ENCODE measurements at places on chromosomes 1 and 21.
A peak's percentile ranks its signal among the peaks of the same experiment; 100 is the strongest.

GRCh38 chr21:15383588-15383987 lies 318.8 kb upstream of the NRIP1 start:
- DNase-seq, result no peak

DNA sequence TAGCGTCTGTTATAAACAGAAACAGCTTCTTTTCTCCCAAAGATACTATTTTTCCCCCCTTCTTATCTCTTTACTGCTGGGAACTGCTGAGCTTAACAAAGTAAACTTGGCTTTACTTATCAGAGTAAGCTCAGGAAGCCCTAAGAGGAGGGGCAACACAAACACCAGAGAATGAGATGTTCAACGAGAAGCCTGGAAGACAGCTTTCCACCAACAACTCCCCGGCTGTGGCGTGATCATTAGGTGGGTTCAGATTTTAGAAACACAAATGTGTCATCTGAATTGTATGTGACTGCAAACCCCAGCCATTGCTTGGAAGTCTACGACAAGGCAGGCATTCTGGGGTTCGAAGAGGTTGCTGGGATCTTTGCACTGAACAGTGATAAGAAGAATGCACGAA lies 181.2 kb upstream of the ESRRG start:
- DNase-seq, result no peak

GRCh38 chr1:6795661-6796060 lies 10.4 kb downstream of the CAMTA1 start:
- no peak for DNase-seq

DNA sequence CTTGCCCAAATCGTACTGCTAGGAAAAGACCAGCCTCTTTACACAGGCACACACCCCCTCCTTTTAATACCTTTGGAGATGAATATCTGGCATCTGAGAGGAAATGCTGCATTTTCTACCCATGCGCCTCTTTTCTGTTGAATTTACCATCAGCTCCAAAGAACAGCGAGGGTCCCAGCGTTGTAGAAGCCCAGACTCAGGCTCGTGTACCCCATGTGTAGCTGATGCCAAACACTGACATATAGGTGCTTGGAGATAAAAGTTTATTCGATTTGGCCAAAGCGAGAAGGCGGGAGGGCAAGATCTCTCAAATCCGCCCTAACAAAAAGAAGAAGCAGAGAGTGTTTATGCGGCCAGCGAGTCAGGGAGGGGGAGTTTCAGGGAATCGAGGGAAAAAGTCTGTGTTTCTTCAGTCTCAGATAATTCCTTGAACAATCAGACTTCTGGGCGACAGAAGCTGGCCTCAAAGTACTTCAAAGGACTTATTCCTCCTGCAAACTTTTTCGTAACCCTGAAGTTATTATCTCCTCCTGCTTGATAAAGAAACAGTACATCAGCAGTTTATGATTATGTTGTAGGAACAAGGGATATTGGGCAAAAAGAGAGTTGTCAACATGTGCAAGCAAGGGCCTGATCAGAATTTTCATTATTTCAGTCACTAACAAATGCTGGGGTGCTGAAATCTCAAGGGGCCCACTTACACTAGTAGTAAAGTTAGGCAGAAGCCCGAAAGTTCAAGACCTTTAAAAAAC lies 642 bp upstream of the CREG1 start:
- DNase-seq, result no peak

- DNase-seq, result no peak
Measured at GRCh38 chr1:34655206-34655874, 99.5 kb upstream of the GJB5 start.

- DNase-seq, result no peak
Measured at GRCh38 chr1:228101614-228101993, 1.5 kb downstream of the C1orf35 start.

- no peak for DNase-seq
Measured at GRCh38 chr1:100950781-100951180, 54.9 kb downstream of the SLC30A7 start.

- DNase-seq, result no peak
Measured at GRCh38 chr1:3714284-3714741, 37.9 kb upstream of the CCDC27 start.

- no peak for DNase-seq
Measured at GRCh38 chr21:14557413-14557812, 11.3 kb upstream of the SAMSN1 start.

GRCh38 chr1:10830961-10831668 lies 34.7 kb upstream of the CASZ1 start:
- no peak for DNase-seq

GRCh38 chr1:184330875-184331274 lies 56.0 kb upstream of the C1orf21 start:
- DNase-seq, result no peak

- no peak for DNase-seq
Measured at GRCh38 chr1:57872913-57873312, 449.1 kb upstream of the DAB1 start.

GRCh38 chr21:39232861-39233291 lies 49.6 kb upstream of the PSMG1 start:
- no peak for DNase-seq

GRCh38 chr1:114341856-114342255 lies 169.1 kb downstream of the TRIM33 start:
- DNase-seq, result peak; percentile 81

GRCh38 chr1:1216770-1217620 lies 3.0 kb upstream of the TNFRSF4 start:
- DNase-seq, result no peak

- no peak for DNase-seq
Measured at GRCh38 chr21:35017256-35017655, 31.8 kb downstream of the RUNX1 start.

DNA sequence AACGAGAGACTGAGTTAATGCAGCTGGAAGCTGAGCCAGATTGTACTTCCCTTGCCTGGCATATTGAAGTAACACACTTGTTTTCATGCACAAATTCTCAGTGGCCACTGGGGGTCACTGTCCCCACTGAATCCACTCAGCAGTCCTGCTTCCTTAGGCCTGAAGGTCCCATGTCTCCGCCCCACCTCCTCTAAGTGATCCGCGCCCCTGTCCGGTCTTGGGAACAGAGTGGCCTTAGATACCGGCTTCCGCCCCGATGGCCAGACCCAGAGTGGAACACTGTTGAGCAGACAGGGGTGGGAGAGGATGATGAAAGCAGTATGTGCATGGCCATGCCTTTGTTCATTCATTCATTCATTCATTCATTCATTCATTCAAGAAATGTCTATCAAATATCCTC lies 34.8 kb downstream of the CHAF1B start:
- DNase-seq, result no peak

DNA sequence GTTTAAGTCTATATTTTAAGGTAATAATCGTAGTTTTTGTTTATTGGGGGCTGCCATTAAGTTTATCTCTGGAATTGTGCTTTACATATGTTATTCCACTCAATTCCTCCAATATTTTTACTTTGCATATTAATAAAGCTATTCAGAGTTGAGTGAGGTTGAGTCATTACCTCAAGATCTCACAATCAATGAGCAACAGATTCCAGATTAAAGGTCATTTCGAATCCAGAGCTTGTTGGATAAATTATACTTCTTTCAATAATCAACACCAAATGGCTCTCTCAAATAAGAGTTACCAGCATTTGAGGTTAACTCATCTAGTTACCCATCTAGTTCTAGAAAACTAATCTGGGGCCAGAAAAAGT lies 16.7 kb downstream of the RGS4 start:
- DNase-seq, result no peak

DNA sequence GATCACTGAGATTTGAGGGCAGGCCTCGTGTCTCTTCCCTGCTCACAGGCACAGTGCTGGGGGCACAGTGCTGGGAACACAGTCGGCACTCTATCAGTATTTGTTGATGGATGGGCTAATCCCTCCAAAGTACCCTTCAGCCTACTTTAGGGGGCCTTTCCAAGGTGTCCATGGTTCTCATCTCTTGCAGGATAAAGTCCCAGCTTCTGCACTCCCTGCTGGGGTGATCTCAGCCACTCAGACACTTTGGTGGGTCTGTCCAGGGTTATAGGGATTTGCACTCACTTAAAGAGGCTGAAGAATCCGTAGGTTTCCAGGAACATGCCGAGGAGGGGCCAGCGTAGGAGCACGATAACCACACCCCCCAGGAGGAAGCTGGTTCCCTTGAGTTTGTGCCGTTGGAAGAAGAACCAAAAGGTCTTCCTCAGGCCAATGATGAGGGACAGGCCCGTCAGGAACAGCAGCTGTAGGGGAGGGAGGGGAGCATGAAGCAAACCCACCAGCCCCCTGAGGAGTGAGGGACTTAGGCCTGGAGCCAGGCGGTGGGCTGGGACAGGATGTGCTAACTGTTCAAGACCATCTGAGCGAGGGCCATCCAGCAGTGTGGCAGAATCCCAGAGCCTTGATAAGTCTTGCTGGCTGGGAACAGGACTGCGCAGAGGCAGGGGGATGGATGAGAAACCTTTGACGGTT lies 5.2 kb upstream of the KISS1 start:
- no peak for DNase-seq

DNA sequence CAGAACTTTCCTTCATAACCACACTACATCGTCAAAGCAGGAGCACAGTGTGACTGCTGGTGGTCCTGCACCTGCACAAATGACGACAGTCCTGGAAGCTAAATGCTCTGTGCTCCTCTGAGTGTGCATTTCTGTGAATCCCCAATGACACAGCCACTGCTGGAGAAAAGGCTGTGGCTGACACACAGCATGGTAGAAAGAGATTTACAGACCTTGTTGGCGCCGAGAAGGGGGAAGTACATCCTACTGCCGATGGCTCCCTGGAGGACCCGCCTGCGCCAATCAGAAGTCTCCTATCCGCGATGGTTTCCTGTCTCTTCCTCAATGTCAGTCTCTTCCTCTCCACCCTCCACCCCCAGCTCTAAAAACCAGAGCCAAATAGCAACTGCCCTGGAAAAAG lies 115.4 kb upstream of the RAB4A start:
- DNase-seq, result no peak

GRCh38 chr1:208962867-208963266 lies 620.6 kb upstream of the CAMK1G start:
- DNase-seq, result no peak

- DNase-seq, result no peak
Measured at GRCh38 chr1:24921412-24921811, 8.7 kb downstream of the RUNX3 start.

- no peak for DNase-seq
Measured at GRCh38 chr1:175373786-175374623, 181.4 kb upstream of the KIAA0040 start.

- DNase-seq, result no peak
Measured at GRCh38 chr1:228274452-228275178, 66.8 kb downstream of the OBSCN start.

GRCh38 chr21:45356653-45357435 lies 48.1 kb upstream of the COL18A1 start:
- no peak for DNase-seq

GRCh38 chr1:43358121-43358745 lies 548 bp upstream of the CDC20 start:
- no peak for DNase-seq

DNA sequence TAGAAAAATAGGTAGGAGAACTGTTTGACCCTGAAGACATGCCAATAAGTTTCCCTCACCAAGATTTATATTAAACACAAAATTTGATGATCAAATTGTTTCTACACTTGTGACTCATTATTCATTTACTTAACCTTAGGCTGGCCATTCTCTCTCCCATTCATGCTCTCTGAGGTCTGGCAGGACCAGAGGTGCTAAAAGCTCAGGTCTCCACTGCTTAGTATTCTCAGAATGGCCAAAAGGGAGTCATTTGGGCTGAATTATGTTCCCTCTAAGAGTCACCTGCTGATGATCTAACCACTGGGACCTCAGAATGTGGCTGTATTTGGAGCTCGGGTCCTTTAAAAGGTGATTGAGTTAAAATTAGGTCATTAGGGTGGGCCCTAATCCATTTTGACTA lies 47.1 kb upstream of the ATP1B1 start:
- peak; percentile 29 for DNase-seq

GRCh38 chr1:9718006-9718680 lies 66.6 kb downstream of the PIK3CD start:
- no peak for DNase-seq

DNA sequence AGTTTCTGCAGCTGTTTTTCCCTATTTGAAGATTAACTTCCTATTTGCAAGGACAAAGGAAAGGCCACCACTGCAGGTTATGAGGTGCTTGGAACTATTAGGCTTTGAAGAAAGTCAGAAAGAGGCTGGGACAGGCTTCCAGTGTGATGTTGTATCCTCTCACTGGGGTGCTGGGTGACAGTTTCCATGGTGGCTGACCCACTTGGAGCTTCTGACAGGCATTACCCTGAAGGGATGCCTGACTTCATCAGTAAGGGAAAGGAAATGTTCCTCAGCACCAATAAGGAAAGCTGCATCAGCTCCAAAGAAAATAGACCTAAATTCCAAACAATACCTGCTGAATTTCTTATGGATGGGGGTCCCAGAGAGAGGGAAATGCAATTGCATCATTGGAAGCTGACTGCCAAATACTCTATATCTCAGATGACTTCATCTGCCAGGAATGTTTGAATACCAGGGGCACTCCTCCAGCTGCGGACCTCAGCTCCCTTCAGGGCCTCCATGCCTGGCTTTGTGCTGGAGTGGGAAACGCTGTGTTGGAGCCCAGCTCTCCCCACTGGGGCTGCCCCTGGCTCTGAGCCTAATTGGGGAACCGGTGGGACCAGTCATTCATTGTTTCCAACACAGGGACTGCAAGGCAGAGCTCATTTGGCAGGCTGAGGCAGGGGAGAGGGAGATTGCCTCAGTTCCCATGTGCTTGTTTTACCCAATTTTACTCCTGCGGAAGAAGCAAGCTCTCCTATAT lies 76.6 kb downstream of the RGL1 start:
- DNase-seq, result no peak

DNA sequence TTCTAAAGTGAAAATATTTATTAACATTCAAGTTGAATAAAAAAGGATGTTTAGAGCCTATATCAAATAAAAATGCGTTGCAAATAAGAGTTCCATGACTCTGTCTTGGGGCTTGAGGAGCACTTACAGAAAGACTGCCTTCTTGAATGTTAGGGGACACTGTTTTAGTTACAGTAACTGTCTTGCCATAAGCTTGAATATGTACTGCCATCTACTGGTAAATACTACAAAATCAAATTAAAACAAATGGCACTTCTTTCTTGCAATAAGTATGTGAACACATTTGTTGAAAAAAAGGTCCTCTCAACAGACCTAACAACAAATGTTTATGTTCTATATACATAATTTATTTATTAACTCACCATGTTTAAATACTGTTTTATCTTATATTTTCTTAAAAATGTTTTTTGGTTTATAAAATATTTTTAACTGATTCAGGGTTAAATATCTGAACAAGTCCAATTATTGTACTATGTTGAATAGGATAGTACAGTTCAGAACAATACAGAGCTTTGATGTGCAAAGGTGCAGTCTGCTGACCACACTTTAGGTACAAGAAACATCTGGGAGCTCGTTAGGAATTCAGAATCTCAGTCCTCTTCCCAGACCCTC lies 199.5 kb downstream of the LRRIQ3 start:
- DNase-seq, result no peak

DNA sequence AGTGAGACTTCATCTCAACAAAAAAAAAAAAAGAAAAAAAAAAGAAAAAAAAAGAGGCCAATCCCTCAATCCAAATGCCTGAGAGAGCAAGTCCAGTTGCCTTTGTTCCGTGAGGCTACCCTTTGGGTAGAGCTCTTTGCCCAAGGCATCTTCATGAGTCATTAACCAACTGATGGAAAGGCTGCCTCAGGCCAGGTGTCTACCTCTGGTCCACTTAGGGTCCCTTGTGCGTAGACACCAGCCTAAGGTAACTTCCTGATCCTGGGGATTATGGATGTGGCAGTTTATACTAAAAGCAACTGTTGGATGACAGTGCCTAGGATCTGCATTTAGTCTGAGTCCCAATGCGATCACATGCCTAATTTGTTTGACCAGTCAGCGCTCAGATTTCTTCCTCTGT lies 20.7 kb upstream of the ZNF326 start:
- DNase-seq, result no peak

- DNase-seq, result no peak
Measured at GRCh38 chr1:117678246-117678977, 72.6 kb downstream of the TENT5C start.
